Calu3 (cell line): ENCODE measurements at places on chromosomes 3 and 15. TPM values are rescaled to one million over a fixed set of nuclear protein-coding genes. Genes with fewer than 3 reads are reported as not detected.

The USP50 gene
- total RNA-seq = not detected in 2 replicates

The PPP1R14D gene
- 0.51 and 1.7 TPM in 2 replicates for total RNA-seq

The GRK7 gene
- total RNA-seq = not detected in 2 replicates

The ANKUB1 gene
- total RNA-seq = not detected in 2 replicates

GRCh38 chr15:86347245-86347644 lies 267.6 kb downstream of the AGBL1 start:
- H3K27ac ChIP-seq = no peak overlapping the region
- H3K4me1 ChIP-seq = no peaks in the 10 kb centered on the region
- H3K27me3 ChIP-seq = no peaks in the 10 kb centered on the region
- H3K4me3 ChIP-seq = no peak overlapping the region
- DNase-seq = no peak
- no peaks in the 10 kb centered on the region for H3K36me3 ChIP-seq

- H3K36me3 ChIP-seq = no peaks in the 10 kb centered on the region
- H3K4me1 ChIP-seq = no peaks in the 10 kb centered on the region
- peaks cover 37% of the 10 kb centered on the region for H3K27me3 ChIP-seq
- H3K27ac ChIP-seq = no peak overlapping the region
- DNase-seq = no peak
Measured at GRCh38 chr15:79560384-79560783, 128.2 kb downstream of the MINAR1 start.

DNA sequence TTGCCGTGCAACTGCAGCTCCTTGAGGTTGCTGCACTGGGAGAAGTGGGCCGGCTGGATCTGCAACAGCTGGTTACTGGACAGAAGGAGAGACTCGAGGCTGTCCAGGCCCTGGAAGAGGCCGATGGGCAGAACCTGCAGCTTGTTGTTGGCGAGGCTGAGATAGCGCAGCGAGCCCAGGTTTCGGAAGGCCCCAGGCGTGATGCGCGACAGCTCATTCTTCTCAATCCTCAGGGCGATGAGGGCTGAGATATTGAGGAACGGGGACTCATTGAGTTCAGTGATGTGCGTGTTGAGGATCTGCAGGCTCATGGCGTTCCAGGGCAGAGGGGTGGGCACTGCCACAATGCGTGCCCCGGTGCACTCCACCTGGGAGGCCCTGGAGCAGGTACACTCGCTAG lies 9.0 kb downstream of the LRRC15 start:
- no peaks in the 10 kb centered on the region for H3K36me3 ChIP-seq
- no peak overlapping the region for H3K4me3 ChIP-seq
- no peaks in the 10 kb centered on the region for H3K4me1 ChIP-seq
- peaks cover 91% of the 10 kb centered on the region for H3K27me3 ChIP-seq

- DNase-seq = no peak
- H3K27me3 ChIP-seq = peaks cover 17% of the 10 kb centered on the region
- H3K4me3 ChIP-seq = no peak overlapping the region
- no peaks in the 10 kb centered on the region for H3K36me3 ChIP-seq
- no peak overlapping the region for H3K27ac ChIP-seq
- H3K4me1 ChIP-seq = no peaks in the 10 kb centered on the region
Measured at GRCh38 chr3:137866933-137867332, 102.8 kb downstream of the SOX14 start.

- H3K4me3 ChIP-seq = no peak overlapping the region
- DNase-seq = peak; percentile 89
- H3K36me3 ChIP-seq = no peaks in the 10 kb centered on the region
- H3K27ac ChIP-seq = no peak overlapping the region
- H3K27me3 ChIP-seq = peaks cover 19% of the 10 kb centered on the region
- H3K4me1 ChIP-seq = peaks cover 7% of the 10 kb centered on the region
Measured at GRCh38 chr3:141303481-141304223, 64.7 kb upstream of the ZBTB38 start.

DNA sequence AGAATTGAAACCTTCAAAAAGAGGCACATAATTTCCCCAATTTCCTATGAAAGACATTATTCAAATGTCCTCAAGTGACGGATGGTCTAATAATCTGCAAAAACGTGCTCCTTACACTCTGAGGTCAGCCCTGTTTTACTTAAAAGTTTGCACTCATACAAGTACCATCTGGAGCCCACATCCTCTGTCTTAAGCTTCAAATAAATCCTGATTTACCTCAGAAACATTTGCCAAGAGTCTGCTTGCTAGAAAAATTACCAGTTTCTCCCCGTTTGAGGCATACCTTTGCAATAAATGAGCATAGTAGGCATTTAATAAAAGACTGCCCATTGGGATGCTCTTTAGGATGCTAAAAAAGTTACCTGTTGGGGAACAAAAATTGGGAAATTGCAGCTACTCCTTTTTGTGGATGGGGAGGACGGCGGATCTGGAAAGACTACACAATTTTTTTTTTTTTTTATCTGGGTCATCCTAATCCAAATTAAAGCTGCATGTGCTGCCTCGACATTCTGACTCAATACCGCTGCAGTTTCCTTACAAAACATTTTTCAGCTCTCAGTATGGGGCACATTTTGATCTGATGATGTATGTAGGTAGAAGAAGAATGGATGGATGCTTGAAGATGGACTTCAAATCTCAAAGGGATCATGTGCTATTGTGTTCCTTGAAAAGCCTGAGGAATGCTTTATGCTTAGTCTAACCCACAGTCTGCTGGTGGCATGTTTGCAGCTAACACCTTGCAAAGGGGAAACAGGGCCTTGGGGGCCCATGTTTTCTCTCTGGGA lies 233.7 kb upstream of the ADAMTS9 start:
- H3K4me3 ChIP-seq = no peak overlapping the region
- H3K27me3 ChIP-seq = no peaks in the 10 kb centered on the region
- no peak for DNase-seq
- peaks cover 14% of the 10 kb centered on the region for H3K4me1 ChIP-seq
- H3K27ac ChIP-seq = no peak overlapping the region

GRCh38 chr3:52456169-52456799 lies 880 bp downstream of the NISCH start:
- H3K4me3 ChIP-seq = peak overlapping the region; percentile 89
- peak overlapping the region; percentile 83 for H3K27ac ChIP-seq
- no peak for DNase-seq
- peaks cover 33% of the 10 kb centered on the region for H3K36me3 ChIP-seq
- no peaks in the 10 kb centered on the region for H3K27me3 ChIP-seq

DNA sequence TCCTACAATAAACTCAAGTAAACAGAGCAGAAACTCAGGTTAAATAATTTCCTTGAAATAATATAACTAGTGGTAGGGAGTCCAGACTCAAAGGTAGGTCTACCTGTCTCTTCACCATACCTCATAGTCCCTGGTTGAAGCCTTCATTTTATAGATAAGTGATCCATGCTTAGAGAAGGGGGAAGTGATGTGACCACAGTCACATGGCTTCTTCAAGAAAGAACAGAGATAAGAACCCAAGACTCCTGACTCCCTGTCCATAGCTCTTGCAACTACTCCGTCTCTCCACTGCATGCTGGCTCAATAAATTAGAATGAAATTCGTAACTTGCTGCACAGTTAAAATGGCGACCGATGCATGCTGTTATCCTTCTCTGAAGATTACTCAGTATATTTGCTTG lies 11.0 kb upstream of the C15orf61 start:
- H3K27me3 ChIP-seq = no peaks in the 10 kb centered on the region
- DNase-seq = no peak
- H3K36me3 ChIP-seq = peaks cover 10% of the 10 kb centered on the region

DNA sequence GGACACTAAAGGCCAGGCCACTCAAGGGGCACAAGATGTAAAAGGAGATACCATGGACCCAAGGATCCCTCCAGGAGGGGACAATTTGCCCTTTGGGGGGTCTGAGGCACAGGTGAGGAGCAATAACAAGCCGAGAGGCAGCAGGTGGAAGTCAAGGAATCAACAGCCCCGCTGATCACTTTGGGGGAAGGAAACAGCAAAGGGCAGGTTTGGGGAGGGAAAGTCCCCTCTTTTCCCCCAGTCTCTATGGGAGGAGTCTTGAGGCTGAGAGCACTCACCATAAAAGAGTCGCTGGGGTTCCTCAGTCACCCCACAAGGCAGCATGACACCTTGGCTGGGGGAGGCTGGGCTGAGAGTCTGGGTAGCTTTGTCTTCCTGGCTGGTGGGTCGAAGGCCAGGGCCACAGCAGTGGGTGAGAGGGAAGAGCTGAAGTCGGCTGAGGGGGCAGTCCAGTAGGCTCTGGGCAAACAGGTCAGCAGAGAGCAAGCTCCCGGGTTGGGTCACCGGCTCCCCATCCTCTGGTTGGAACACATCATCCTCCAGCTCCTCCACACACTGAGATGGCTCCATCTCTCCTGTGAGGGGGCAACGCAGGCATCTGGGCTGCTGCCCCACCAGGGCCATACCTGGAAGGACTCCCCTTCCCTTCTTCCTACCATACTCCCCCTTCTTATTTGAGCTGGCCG lies 3.0 kb downstream of the BMF start:
- no peak for DNase-seq
- H3K36me3 ChIP-seq = peaks cover 35% of the 10 kb centered on the region
- H3K27me3 ChIP-seq = no peaks in the 10 kb centered on the region
- no peak overlapping the region for H3K27ac ChIP-seq
- peak overlapping the region; percentile 75 for H3K4me3 ChIP-seq

DNA sequence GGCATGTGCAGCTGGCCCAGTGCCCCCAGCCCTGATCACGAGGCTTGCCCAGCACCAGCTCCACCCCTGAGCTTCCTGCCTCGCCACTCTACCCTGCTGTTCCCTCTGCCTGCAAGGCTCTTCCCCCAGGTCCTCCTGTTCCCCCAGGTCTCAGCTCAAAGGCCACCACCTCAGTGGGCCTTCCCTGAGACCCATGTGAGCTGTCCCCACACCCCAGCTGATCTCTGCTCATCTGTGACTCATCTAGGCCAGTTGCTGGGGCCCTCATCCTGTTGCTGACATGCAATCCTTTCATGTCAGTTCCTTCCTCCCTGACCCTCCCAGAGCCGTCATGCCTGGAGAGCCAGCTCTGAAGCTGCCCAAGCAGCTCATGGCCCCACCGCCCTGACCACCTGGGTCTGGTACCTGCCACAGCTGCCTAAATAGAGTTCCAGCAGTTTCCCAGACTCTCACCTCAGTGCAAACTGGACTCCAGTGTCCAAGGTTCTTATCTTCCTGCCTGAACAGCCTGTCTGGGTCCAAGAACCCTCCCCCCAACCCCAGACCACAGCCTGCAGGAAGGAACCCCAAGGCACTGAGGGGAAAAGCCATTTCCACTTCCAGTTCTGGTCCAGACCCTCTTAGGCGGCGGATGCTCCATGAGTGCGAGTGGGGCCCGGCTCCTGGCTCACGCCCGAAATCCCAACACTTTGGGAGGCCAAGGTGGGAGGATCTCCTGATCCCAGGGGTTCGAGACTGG lies 116.6 kb upstream of the IQSEC1 start:
- no peak overlapping the region for H3K27ac ChIP-seq
- H3K36me3 ChIP-seq = no peaks in the 10 kb centered on the region
- no peak overlapping the region for H3K4me3 ChIP-seq
- H3K4me1 ChIP-seq = peaks cover 16% of the 10 kb centered on the region
- peaks cover 99% of the 10 kb centered on the region for H3K27me3 ChIP-seq
- no peak for DNase-seq

GRCh38 chr15:52683580-52683979 lies 4.4 kb upstream of the ATOSA start:
- no peak for DNase-seq
- H3K27me3 ChIP-seq = no peaks in the 10 kb centered on the region
- H3K4me3 ChIP-seq = no peak overlapping the region
- H3K36me3 ChIP-seq = peaks cover 10% of the 10 kb centered on the region
- H3K4me1 ChIP-seq = peaks cover 17% of the 10 kb centered on the region

DNA sequence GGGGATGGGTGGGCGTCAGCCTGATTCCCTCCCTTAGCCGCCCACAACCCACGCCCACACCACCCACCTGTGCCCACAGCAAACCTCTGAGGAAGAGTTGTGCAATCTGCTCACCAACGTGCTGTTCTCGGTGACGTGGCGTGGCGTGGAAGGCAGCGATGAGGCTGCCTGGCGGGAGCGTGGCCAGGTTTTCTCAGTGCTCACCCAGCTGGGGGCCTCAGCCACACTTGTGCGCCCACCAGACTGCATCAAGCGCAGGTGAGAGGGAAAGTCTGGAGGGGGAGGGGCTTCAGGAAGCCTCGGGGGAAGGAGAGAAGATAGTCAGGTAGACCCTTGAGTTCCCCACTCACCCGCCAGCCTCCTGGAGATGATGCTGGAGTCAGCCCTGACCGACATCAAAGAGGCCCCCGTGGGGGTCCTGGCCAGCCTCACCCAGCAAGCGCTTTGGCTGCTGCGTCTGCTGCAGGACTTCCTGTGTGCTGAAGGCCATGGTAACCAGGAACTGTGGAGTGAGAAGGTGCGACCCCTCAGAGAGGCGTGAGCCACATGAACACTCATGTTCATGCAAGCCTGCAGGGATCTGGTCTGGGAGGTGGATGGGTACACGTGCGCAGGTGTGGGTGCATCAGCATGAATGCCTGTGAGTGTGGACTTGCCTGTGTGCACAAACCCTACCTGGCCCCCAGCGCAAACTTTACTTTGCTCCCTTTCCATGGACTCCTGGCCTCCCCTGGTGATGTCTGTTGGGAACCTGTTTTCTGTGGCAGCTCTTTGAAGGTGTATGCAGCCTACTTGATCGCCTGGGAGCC lies 21.7 kb downstream of the NBEAL2 start:
- no peak overlapping the region for H3K27ac ChIP-seq
- no peaks in the 10 kb centered on the region for H3K27me3 ChIP-seq
- no peak for DNase-seq

DNA sequence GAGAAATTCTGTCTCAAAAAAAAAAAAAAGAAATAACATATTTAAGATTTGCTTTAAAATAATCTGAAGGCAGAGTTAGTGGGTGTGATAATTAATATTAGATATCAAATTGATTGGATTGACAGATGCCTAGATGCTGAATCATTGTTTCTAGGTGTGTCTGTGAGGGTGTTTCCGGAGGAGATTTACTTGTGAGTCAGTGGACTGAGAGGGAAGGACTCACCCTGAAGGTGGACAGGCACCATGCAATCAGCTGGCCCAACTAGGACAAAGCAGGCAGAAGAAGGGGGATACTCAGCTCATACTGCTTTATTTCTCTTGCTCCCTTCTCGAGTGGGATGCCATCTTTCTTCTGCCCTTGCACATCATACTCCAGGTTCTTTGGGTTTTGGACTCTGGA lies 16.7 kb upstream of the RPL24 start:
- peak overlapping the region; percentile 41 for H3K4me3 ChIP-seq
- H3K4me1 ChIP-seq = peaks cover 7% of the 10 kb centered on the region
- peak overlapping the region; percentile 72 for H3K27ac ChIP-seq
- DNase-seq = peak; percentile 41

GRCh38 chr3:30231277-30232141 lies 374.9 kb upstream of the TGFBR2 start:
- H3K36me3 ChIP-seq = no peaks in the 10 kb centered on the region
- peaks cover 19% of the 10 kb centered on the region for H3K4me1 ChIP-seq
- no peak overlapping the region for H3K27ac ChIP-seq
- no peak for DNase-seq

GRCh38 chr3:86109434-86109833 lies 881.5 kb downstream of the VGLL3 start:
- no peak overlapping the region for H3K4me3 ChIP-seq
- peaks cover 10% of the 10 kb centered on the region for H3K4me1 ChIP-seq
- no peak overlapping the region for H3K27ac ChIP-seq
- no peak for DNase-seq
- no peaks in the 10 kb centered on the region for H3K36me3 ChIP-seq
- no peaks in the 10 kb centered on the region for H3K27me3 ChIP-seq
